ENCODE measurements at places on chromosomes 6 and 20.

DNA sequence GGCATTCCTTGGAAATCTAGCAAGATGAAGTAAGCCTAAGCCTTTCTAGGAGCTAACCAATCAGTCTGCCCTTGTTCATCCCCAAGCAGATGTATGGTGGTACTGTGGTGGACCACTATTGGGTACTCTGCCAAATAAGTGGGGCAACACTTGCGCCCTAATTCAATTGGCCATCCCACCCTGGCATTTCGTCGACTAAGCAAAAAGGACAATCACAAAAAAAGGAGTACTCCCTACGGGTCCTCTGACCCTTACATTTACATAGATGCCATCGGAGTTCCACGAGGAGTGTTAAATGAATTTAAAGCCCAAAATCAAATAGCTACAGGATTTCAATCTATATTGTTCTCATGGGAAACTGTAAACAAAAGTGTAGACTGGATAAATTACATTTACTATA lies 19.5 kb downstream of the CHD6 start:
- no peak for DNase-seq

- no peak for DNase-seq
These were observed 77.4 kb downstream of the SYNJ2 start for GRCh38 chr6:158059108-158059507.

DNA sequence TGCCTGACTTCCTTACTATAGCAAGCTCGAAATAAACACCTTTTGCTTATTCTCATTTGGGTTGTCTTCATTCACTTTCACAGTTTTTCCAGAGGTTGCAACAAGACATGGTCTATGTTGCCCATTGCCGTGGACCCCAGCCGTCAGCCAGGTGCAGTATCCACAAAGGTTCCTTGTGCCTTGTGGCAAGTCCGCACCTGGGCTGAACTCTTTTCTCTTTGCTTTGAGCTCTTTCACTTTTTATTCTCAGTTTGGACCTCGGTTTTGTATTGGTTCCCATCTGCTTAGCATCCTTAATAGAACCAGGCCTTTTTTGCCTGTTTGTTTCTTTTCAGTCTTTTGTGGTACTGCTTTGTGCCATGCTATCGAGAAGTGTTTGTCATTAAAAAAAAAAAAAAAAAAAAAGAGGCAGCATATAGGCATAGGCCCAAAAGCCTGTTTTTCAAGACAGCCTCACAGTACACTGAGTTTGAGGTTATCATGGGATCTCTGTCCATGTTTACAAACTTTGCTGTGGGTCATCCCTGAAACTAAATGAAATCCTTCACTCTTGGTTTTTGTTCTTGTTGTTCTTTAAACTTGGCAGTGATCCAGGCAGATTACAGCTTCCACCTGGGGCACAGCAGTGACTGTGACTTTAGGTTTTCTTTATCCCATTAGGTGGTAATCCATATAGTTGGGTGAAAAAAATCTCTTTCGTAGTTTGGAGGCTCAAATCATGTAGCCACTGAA lies 33.3 kb downstream of the GSTA3 start:
- DNase-seq, result no peak

GRCh38 chr6:107805504-107805903 lies 18.6 kb downstream of the SCML4 start:
- no peak for DNase-seq

Measured in NCI-H1436 (cell line).